ENCODE measurements at places on chromosomes 3 and 15.

DNA sequence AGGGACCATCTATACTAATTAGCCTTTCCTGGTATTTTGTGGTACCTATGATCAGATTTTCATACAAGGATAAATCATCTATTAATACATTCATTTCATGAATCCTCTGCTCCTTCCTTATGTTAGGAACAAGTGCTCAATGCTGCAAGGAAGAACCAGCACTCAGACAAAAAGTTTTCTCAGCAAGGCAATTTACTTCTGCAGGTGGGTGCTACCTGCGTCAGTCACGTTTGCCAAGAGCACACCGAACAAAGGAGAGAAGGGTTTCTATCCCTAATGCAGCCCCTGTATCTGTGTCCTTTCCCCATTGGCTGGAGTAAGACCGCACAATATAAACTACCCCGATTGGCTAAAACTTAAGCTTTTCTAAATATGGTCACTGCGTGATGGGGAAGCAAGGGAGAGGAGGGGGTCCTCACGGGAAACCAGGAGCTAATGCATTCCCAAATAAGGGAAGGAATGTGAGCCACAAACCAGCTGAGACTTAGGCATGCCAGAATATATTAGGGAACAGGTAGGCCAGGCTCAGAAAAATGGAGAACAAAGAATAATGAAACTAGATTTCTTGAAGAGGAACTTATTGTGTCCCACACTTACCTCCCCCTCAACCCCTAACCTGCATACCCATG lies 76.5 kb downstream of the AQR start:
- no peak for DNase-seq

GRCh38 chr15:69039516-69040225 lies 25.2 kb downstream of the NOX5 start:
- DNase-seq = no peak

DNA sequence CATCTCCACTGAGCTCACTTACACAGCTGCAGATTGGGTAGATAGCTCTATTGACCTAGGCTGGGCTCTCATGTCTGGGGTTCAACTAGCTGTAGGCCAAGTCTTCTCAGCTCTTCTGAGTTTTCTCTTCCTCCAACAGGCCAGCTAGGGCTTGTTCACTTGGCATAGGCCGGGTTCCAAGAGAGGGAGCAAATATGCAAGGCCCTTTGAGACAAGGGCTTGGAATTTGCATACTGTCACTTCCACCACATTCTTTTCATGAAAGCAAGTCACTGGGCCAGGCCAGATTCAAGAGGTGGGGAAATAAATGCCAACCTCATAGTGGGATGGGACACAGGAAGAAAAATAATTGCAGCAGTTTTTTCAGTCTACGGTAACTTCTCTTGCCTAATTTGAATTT lies 25.2 kb downstream of the PIGB start:
- no peak for DNase-seq

DNA sequence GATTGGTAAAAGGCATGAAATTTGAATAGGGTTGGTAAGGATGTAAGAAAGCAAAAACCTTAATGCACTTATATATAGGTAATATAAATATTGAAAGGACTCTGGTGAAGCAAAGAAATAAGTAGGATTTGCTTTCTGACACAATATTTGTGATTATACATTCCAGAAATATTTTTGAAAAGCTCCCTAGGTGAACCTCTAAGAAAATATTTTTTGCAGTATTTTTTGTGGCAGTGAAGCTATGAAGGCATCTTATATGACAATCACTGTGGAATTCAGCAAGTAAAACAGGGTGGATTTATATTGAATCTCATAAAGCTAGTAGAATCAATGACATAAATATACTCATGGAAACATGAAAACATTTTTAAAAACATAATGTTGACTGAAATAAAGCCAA lies 119.6 kb upstream of the EPHA3 start:
- DNase-seq = no peak

DNA sequence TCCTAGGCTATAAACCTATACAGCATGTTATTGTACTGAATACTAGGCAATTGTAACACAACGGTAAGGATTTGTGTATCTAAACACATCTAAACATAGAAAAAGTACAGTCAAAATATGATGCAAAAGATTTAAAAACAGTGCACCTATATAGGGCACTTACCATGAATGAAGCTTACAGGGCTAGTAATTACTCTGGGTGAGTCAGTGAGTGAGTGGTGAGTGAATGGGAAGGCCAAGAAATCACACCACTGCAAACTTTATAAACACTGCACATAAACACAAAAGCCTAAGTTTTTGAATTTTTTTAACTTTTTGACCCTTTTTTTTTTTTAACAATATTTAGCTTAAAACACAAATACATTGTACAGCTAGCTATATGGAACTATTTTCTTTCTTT lies 204.7 kb upstream of the CTNNB1 start:
- no peak for DNase-seq

DNA sequence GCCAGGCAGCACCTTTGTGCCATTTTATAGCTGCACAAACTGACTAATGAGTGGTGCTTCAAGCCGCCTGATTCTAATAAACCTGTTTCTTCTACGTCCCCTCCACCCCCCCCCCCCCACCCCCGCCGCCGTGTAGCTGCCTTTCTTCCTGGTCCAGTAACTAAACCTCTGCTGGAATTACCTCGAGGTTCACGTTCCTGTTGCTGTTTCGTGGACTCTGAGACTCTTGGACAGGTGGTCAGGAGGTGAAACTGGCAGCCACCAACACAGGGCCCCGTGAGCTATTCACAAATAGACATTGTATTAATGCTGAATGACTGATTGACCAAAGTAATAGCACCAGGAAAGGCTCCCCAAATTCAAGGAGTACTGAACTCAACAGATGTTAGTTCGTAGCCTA lies 73.9 kb downstream of the TRIM69 start:
- no peak for DNase-seq

- DNase-seq = no peak
Observed at GRCh38 chr15:34952481-34952880, 17.1 kb downstream of the AQR start.

DNA sequence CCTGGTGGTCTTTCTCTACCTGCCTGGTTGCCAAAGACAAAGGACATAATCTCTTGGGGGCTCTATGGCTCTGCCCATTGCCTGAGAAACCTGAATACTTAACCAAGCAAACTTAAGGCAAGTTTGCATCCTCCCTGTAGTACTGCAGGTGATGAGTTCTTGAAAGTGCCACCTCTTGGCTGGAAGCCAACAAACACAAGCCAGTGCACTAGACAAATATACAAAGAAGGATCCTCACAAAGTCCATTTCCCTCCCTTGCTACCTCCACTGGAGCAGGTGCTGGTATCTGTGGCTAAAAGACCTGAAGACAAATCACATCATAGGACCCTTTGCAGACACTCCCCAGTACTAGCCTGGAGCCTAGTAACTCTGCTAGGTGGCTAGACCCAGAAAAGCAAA lies 772.3 kb downstream of the SI start:
- no peak for DNase-seq

DNA sequence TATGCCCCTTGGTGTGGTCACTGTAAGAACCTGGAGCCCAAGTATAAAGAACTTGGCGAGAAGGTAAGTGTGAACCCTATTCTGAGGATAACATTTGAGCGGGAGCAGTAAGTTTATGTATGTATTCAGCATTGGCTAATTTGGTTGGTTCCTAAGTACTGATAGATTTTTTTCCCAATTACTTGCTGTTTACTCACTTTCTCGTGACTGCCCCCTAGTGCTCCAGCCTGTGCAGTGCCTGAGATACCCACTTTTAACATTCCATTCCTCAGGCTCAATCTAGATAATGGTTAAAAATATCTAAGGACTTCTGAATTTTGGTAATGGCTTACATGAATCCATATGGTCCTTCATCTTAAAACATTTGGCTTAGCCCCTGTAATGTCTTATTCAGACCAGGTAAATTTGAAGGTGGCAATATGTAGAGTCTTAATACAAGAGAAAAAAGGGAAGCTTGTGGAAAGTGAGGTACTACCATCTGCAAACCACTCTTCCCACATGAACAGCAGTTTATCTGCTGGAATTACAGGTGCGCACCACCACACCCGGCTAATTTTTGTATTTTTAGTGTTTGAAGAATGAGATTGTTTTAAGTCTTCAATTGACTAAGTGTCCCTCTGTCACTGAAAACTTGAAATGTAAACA lies 7.1 kb downstream of the ELL3 start:
- DNase-seq = peak; percentile 45

- DNase-seq = no peak
Observed at GRCh38 chr3:107211608-107212007, 165.6 kb upstream of the CCDC54 start.

DNA sequence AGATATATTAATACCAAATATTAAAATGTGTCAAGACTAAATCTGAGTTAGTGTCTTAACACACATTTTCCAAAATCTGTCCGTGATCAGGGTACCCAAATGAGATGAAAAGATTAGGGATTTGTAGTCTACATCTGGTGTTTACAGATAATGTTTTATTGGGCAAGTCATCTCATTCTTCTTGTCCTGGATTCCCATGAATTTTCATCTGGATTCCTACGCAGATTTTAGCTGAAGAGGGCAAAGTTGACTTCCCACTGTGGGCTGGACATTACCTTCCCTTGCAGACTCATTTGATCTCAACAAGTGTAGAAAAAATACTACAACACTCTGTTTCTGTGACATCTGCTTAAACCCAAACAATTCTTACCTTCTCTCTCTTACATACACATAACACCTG lies 79.1 kb downstream of the CEP63 start:
- DNase-seq = no peak

DNA sequence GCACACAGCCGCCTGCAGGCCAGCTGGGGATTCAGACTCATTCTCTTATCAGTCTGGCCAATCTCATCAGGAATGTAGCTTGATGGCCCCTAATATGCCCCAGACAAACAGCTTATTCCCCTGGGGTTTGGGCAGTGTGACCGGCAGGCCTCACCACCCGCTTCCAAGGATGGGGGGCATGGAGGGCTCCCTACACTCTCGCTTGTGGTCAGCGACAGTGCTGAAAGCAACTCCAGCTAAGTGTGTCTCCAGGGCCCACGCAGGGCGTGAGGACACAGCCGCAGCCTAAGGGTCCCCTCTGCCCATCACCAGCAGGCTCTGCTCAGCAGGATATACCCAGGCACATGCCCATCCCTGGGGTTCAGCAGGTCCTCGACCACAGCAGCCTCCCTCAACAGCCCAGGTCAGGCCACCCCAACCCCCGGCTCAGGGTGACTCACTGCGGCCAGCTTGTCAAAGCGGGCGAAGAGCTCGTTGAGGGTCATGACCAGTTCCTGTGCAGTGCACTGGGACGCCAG lies 116.7 kb downstream of the ADCY5 start:
- DNase-seq = no peak

GRCh38 chr15:90266061-90266431 lies 574 bp downstream of the NGRN start:
- peak; percentile 40 for DNase-seq

DNA sequence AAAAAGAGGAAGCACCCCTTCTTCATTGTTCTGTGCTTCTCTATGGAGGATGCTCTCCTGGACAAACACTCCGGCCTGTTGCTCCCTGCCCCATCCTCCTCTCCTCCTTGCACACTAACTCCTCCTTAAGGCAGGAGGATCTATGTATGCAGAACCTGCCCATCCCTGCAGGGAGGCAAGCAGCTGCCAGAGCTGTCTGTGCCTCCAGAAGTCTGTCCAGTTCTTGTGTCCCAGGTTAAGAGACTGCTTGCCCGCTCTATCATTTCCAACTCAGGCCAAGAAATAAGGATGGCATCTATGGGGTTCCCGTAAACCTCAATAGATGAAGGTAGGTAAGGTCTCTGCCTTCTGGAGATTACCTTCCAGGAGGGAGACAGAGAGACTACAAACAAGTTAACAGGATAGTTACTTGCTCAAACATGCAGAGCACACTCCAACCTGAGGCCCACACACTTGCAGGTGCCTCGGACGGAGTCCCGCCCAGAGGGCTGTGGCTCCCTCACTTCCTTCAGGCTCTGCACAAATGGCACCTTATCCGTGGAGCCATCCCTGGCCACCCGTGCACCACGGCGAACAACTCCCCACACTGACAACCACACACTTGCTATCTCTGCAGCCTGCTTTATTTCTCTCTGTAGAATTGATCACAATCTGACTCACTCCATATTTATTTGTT lies 6.9 kb downstream of the XXYLT1 start:
- no peak for DNase-seq

DNA sequence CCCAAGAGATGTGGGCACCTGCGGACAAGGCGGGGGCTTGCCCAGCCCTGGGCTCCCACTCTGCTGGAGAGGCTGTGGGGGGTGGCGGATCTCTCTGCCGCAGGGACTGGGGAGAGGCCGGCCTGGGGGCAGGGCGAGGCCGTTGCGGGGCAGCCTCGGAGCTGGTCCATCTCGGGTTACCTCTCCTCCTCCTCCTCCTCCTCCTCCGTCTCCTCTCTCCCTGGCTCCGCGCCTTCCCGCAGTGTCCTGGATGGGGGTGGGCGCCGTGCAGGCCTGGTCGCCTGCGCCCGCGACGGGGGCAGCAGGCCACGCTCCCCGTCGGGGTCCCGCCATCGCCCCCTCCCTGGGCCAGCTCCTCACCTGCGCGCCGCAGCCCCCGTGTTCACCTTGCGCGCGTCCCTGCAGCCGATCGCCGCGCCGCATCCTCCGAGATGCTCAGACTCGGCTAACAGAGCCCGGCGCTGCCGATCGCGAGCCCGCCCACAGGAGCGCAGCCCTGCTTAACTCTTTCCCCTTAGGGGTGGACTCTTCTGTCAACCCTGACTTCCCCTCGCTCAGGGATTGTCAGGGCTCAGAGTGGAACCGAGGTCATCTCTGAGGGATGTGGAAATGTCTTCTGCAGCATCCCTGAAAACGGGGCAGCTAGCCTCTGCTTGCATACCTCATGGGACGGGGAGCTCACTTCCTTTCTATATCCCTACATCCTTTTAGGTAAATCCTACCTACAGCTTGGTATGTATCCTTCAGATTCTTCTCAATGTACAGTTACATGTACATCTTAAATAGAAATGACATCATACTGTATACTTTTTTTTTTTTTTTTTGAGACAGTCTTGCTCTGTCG lies at the start of gene PRRT3:
Gene PRRT3, minus strand, starts transcription at position 447 of the 844 bp plus-strand sequence. CDS start 2,293 bp downstream, outside the sequence.
- DNase-seq = peak; percentile 24

GRCh38 chr3:112811131-112811884 lies 35.4 kb downstream of the CD200R1L start:
- DNase-seq = no peak

DNA sequence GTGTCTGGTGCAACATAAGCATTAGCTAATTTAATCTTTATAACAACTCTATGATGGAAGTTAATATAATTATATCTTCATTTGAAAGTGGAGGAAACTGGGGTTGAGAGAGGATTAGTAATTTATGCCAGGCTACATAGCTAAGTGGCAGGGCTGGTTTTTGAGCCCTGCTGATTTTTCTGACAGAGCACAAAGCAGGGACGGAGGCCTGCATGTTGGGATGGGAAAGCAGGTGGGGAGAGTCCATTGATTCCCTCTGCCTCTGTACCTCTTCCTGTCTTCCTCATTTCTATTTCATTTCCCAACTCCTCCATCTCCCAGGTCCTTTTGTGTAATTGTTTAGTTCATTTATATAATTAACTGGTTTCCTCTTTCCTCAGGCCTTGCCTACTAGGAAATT lies 251.6 kb upstream of the ZPLD1 start:
- no peak for DNase-seq

GRCh38 chr15:69664572-69665571 lies 212.3 kb downstream of the RPLP1 start:
- DNase-seq = no peak

Data from activated naive CD4-positive, alpha-beta T cell (primary cell).